ENCODE measurements at places on chromosomes 11 and 22. TPM values are rescaled to one million over a fixed set of nuclear protein-coding genes. Genes with fewer than 3 reads are reported as not detected.

DNA sequence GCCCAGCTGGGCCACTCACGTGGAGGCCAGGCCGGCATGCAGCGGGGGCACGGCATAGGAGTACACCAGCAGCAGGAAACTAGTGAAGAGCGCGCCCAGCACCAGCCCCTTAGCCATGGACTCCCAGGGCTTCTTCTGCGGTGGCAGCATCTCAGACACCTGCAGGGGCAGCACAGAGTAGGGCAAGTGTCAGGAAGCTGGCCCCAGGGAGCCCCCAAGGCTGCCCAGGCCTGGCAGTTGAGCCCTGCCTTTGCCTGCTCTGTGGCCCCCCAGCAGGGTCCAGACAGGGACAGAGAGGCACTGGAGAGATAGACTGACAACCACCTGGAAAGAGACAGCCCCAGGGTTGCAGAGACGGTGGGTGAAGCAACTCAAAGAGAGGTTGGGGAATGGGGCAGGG lies 10.7 kb upstream of the SEC14L6 start:
- DNase-seq = no peak

DNA sequence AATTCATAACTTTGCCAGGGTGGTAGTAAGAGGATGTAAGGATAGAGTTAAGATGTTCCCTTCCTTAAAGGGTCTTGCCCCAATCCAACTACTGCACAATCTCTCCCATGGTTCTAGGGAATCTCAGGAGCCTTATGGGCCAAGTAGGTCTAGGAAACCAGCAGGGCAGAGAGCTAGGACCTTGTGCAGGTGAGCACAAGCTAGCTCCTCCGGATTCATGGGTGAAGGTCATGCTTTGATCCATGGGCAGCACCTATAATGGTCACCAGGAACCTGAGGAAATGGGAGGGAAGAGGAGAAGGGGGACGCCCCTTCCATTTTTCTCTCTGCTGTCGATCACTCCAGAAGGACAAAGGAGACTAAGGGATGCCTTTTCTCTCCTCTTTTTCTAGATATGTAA lies 16.8 kb downstream of the KCNJ11 start:
- no peak for DNase-seq

DNA sequence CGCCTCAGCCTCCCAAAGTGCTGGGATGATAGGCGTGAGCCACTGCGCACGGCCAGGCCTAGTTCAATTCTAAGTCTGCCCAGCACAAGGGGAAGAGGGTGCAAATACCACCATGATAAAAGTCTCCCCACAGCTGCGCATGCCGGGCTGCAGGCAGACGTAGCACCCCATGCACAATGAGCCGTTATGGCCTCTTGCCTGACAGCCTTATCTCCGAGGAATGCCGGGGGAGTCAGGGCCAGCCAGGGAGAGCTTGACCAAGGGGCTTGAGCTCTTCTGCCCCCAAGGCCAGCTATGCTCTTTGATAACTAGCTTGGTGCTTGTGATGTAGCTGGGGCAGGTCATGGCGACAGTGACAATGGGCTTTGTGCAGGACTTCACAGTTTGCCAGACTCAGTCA lies 13.7 kb upstream of the SCUBE1 start:
- no peak for DNase-seq

Gene MMP11
- 8.9 TPM for total RNA-seq

DNA sequence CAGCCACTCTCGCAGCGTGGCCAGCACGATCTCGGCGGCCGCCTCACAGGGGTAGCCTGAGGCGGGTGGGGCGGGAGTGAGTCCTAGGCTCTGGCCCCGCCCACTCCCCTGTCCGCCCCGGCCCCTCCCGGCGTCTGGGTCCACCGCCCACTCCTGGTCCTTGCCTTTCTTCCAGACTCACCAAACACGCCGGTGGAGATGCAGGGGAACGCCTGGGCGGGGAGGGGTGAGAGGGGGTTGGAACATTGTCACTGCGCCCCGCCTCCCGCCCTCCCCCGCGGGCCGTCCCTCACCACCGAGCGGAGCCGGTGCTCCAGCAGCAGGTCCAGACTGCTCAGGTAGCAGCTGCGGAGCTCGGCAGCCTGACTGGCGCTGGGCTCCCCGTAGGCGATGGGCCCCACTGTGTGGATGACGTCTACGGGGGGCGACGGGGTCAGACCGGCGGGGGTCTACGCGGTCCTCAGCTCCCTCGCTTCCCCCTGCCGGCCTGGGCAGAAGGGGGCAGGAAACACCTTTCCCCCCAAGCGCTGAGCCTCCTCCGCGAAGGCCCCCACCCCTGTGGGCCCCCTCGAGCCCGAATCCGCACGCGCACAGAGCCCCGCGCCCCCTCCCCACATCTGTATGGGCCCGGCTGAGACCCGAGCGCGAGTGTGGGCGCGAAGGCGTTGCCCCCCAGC lies 13.2 kb downstream of the OTUB1 start:
- DNase-seq = peak; percentile 62

DNA sequence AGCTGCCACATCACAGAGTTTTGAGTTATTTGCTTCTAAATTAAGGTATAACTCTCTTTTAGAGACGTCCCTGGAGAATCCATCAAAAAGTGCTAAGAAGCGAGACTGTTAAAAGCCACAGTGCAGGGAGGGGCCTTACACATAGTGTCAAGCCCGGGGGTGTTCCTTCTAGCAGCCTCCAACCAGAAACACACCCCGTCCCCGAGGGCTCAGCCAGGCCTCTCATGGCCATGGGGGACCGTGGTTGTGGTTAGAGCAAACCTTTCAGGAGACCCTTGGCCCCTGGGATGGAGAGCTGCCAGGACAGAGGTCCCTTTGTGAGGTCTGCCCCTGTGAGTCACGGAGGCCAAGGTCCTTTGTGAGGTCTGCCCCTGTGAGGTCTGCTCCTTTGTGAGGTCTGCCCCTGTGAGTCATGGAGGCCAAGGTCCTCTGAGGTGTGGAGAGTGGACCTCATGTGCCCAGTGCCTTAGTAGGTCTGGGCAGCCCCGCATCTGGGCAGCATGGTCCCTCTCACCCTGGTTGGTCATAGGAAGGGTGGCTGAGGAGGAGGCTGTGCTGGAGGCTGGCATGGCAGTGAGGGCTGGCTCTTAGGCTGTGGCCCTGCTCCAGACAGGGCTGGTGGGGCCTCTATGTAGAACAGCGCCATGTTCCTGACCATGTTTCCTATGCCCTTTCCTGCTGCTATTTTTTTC lies 5.4 kb downstream of the GNAZ start:
- no peak for DNase-seq

DNA sequence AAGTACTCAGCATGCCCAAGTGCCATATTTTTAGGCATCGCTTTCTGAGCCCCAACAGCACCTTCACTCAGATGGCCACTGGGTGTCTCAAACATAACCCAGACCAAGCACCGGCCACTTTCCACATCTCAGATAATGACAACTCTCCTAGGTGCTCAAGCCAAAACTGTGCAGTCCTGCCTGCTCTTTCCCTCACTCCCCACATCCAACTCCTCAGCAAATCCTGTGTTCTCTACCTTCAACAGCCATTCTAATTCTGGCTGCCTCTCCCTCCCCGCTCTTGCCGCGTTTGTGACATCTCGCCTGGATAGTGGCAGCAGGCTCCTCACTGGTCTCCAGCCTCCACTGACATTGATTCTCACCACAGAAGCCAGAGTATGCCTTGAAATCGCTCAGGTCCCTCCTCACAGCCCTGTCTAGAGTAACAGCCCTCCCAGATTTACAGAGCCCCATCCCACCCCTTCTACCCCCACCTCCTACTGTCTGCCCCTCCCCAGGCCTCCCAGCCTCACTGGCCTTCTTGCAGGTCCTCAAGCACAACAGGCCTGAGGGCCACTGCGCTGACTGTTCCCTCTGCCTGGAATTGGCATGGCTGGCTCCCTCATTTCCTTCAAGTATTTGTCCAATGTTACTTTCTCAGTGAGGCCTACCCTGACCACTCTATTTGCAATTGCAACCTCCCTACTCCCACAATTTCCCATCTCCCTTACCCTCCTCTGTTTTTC lies 1.3 kb upstream of the PHETA2 start:
- DNase-seq = no peak

Gene SLCO2B1
- total RNA-seq = 8.2 TPM

- peak; percentile 58 for DNase-seq
Measured at GRCh38 chr11:63635762-63636465, 21.7 kb upstream of the PLAAT3 start.

Gene ADORA2A
- 8.9 TPM for total RNA-seq

DNA sequence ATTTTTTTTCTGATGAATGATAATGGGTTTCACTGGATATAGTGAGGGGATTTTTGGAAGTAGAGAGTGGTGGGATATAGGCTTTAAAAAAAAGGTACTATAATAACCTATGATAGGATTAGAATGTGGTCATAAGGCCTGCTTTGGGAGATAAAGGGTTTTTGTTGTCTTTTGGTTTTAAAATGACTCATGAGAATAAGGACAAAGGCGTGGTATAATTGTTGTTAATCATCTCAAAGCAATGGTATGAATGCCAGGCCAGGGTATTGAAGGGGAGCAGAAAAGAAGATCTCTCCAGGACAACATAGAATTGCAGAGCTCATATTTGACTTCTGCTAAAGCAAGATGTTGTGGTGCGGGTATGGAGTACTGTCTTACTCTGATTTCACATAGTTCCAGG lies 579.4 kb downstream of the JRKL start:
- no peak for DNase-seq

GRCh38 chr22:24957043-24957442 lies 4.5 kb downstream of the KIAA1671 start:
- no peak for DNase-seq

DNA sequence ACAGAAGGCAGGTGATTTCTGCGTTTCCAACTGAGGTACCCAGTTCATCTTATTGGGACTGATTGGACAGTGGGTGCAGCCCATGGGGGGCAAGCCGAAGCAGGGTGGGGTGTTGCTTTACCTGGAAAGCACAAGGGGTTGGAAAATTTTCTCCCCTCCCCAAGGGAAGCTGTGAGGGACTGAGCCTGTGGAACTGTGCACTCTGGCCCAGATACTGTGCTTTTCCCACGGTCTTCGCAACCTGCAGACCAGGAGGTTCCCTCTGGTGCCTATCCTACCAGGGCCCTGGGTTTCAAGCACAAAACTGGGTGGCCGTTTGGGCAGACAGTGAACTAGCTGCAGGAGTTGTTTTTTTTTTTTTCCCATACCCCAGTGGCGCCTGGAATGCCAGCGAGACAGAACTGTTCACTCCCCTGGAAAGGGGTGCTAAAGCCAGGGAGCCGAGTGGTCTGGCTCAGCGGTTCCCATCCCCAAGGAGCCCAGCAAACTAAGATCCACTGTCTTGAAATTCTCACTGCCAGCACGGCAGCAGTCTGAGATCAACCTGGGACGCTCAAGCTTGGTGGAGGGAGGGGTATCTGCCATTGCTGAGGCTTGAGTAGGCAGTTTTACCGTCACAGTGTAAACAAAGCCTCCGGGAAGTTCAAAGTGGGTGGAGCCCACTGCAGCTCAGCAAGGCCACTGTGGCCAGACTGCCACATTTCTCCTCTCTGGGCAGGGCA lies 97.2 kb downstream of the JRKL start:
- no peak for DNase-seq

Gene CLMP
- total RNA-seq = 13.9 TPM

DNA sequence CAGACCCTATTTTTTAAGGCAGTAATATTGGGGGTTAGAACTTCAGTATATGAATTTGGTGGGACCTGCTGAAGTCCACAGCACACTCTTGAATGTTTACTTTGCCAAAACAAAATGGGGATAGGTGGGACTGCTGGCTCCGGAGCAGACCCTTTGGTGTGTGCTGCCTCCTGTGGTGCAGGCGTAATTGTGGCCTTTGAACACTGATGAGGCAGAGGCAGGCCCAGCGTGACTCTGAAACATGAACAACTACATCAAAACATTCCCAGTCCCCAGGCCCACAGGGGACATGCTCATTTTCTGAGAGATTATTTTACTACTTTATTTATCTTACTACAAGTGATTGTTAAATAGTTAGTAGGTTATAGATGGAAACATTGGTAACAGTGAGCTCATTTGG lies 225.0 kb upstream of the TBCEL start:
- DNase-seq = no peak

GRCh38 chr11:83678831-83679584 lies 392.8 kb upstream of the CCDC90B start:
- peak; percentile 79 for DNase-seq

GRCh38 chr11:31819621-31820437 lies 8.7 kb upstream of the PAX6 start:
- DNase-seq = no peak

GRCh38 chr11:2781408-2782274 lies 81.8 kb upstream of the KCNQ1OT1 start:
- no peak for DNase-seq

- DNase-seq = peak; percentile 29
Measured at GRCh38 chr22:25368271-25368670, 148.8 kb downstream of the CRYBB2 start.

GRCh38 chr11:27997344-27997743 lies 110.6 kb downstream of the KIF18A start:
- no peak for DNase-seq

- DNase-seq = peak; percentile 69
Measured at GRCh38 chr22:42966497-42966896, 48.5 kb downstream of the PACSIN2 start.

Gene ROBO4
- total RNA-seq = 17.8 TPM

GRCh38 chr11:60371854-60372253 lies 6.5 kb upstream of the MS4A7 start:
- no peak for DNase-seq

- DNase-seq = no peak
Measured at GRCh38 chr11:78334109-78334508, 83.5 kb downstream of the GAB2 start.

- DNase-seq = no peak
Measured at GRCh38 chr11:106212081-106212480, 134.6 kb downstream of the AASDHPPT start.

Gene ANGPTL5
- total RNA-seq = 9.4 TPM

GRCh38 chr22:30994960-30995359 lies 25.9 kb downstream of the TUG1 start:
- DNase-seq = no peak

DNA sequence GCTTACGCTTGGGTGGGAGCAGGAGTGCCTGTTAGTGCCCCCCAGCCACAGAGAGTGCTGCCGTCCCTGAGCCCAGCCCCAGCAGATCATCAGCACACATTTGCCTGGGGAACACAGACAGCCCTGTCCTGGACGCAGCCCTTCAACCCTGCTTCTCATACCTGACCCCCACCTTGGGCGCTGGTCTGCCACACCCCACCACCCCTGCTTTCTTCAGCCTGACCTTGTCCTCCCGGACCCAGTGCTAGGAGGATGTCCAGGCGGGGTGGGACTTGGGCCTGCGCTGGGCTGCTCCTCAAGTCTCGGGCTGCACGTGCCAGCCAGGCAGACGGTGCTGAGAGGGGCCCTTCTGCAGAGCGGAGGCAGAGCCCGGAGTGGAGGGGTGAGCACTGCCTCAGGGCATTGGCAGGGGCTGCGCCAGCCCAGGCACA lies 119.2 kb downstream of the KCNQ1OT1 start:
- no peak for DNase-seq

GRCh38 chr22:39360242-39360641 lies 10.5 kb downstream of the SYNGR1 start:
- no peak for DNase-seq

Gene PRR33
- 2.0 TPM for total RNA-seq

GRCh38 chr11:120013325-120014250 lies 124.3 kb downstream of the TRIM29 start:
- DNase-seq = peak; percentile 68

GRCh38 chr22:24099666-24100065 lies 81.6 kb upstream of the SUSD2 start:
- DNase-seq = peak; percentile 58
